ENCODE measurements at places on chromosomes 11 and 22.

DNA sequence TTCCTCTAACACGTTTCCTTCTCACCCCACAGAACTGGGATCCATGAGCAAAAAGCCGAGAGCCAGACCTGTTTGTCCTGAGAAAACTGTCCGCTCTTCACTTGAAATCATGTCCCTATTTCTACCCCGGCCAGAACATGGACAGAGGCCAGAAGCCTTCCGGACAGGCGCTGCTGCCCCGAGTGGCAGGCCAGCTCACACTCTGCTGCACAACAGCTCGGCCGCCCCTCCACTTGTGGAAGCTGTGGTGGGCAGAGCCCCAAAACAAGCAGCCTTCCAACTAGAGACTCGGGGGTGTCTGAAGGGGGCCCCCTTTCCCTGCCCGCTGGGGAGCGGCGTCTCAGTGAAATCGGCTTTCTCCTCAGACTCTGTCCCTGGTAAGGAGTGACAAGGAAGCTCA is 24.0 kb downstream of the CD5 start:
- no peak for DNase-seq

- DNase-seq = no peak
Measured at GRCh38 chr11:117646411-117646810, 150.6 kb downstream of the DSCAML1 start.

GRCh38 chr11:20617346-20618005 is 18.1 kb downstream of the SLC6A5 start:
- no peak for DNase-seq

DNA sequence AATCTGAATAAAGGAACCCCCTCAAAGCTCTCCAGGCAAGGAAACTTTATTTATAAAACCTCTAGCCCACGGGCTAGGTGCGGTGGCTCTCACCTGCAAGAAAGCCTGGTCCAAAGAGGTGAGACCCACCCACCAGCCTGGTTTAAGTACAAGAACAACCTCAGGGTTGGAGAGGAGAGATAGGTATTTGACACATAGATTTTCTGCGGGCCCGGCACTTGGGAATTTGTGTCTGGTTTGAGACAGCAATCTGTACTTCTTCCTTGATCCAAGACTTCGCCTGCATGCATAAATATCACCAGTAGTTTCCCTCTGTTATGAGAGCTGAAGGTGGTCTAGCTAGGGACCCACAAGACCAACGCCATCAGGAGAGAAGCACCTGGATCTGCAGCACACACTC is 73.2 kb upstream of the CAPRIN1 start:
- DNase-seq = no peak

Measured in bronchial epithelial cell (primary cell).